ENCODE measurements at places on chromosomes 12 and 14.

GRCh38 chr14:61837336-61838229 lies 75.4 kb downstream of the SNAPC1 start:
- peak; percentile 83 for DNase-seq

GRCh38 chr12:119868992-119869391 lies 8.1 kb downstream of the CIT start:
- no peak for DNase-seq

GRCh38 chr12:1217191-1217949 lies 226.3 kb downstream of the ERC1 start:
- peak; percentile 15 for DNase-seq

GRCh38 chr14:34165847-34166350 lies 215.0 kb upstream of the EGLN3 start:
- DNase-seq: no peak

DNA sequence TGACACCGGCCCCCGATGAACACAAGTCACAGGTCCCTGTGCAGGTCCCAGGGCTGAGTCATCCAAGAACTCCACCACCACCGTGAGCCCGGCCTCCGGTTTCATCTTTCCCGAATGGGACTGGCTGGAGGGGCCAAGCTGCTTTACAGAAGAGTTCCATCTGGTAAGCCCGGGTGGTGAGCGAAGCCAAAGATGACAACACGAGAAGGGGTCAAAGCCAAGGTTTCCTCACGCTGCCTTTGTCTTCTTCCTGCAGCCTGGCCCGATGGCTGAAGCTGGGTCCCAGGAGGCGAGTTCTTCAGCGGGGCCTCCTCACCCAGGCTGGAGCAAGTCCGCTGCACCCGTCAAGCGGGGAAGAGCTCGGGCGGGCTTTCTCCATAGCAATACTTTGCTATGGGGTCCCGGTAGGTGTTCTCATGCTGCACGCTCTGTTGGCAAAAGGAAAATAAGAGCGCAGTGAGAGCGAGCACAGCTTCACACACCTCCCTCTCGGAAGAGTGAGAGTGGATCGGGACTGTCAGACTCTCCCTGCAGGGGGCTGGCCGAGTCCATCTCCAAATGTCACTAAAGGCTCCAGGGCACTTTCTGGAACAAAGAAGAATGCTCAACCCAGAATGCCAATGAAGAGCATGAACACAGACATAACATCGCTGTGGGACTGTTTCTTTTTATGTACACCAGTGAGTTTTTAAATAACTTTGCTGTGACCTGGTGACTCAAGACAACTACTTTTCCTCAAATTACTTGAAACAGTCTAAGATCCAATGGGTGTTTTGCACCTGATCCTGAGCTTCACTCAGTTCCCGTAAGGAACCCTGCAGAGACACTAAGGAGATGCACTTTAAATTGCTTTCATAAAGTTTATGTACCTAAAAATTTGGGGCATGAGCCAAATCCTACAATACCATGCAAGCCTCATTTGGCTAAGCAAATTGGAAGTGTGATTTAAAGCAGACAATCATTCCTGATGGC lies 20.1 kb downstream of the SPRING1 start:
- no peak for DNase-seq

DNA sequence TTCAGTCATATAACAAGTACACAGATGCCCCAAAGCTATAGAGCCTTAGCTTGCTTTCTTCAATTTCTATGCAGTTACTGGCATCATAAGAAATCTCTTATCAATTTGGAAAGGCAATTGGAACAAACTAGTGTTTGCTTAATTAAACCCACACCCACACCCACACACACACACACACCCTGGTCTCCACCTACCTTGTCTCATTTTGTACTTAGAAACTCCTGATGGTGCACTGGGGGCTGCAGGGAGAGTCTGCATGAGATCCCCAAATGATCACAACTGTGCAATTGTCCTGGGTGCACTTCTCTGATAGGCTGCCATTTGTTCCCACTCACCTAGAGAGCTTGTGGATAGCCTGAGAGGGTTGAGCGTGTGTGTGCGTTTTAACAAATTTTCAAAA lies 40.5 kb upstream of the PTCSC3 start:
- DNase-seq: no peak
